CD8-positive, alpha-beta memory T cell (primary cell): ENCODE measurements at places on chromosomes 13 and 19.

GRCh38 chr13:69279213-69279612 lies 828.4 kb upstream of the ATXN8OS start:
- DNase-seq, result no peak

GRCh38 chr13:94548821-94549231 lies 47.1 kb downstream of the TGDS start:
- peak; percentile 22 for DNase-seq

- DNase-seq, result peak; percentile 23
Observed at GRCh38 chr19:35207391-35207871, 21.1 kb downstream of the FAM187B start.

- DNase-seq, result no peak
Observed at GRCh38 chr13:92260363-92260762, 861.9 kb downstream of the GPC5 start.

GRCh38 chr19:53463263-53463662 lies 4.3 kb upstream of the ZNF813 start:
- no peak for DNase-seq

GRCh38 chr19:36182612-36183244 lies 30.5 kb upstream of the COX7A1 start:
- DNase-seq, result no peak

- DNase-seq, result peak; percentile 87
Observed at GRCh38 chr13:29595380-29596063, at the start of gene SLC7A1. SLC7A1 (minus strand) TSS chr13:29595688; CDS start chr13:29536188, 59,500 bp downstream.

DNA sequence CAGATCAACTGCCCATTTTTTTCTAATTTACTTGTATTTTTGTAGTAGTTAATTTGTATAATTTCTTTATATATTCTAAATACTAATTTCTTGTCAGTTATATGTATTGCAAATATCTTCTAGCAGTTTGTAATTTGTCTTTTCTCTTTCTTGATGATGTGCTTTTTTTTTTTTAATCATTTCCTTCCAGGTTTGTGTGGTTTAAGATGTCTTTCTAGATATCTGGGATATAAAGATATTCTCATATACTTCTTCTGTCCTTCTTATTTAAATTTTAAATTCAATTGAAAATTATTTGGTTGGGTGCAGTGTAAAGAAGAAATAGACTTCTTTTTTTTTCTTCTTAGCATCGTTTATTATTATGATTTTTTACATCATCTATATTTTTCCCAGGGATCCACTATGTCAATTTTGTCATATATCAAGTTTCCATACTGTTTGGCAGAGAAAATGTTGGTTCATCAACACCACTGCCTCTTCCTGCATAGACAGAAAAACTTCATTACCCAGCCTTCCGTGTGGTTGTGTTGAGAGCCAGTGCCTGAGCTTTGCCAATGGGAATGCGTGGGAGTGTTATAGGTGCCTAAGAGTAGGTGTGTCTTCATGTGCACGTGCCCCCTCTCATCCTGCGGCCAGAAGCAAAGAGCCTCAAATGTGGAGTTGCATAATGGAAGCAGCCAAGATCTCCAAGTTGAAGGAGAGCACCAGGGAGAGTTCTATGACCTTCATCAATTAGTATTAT lies 15.8 kb downstream of the CPB2 start:
- DNase-seq, result no peak

GRCh38 chr13:111339366-111340143 lies 19.1 kb downstream of the TEX29 start:
- no peak for DNase-seq

- DNase-seq, result no peak
Observed at GRCh38 chr19:45154064-45154827, 6.5 kb downstream of the NKPD1 start.

GRCh38 chr19:7104747-7105447 lies 35.4 kb downstream of the ZNF557 start:
- DNase-seq, result no peak

DNA sequence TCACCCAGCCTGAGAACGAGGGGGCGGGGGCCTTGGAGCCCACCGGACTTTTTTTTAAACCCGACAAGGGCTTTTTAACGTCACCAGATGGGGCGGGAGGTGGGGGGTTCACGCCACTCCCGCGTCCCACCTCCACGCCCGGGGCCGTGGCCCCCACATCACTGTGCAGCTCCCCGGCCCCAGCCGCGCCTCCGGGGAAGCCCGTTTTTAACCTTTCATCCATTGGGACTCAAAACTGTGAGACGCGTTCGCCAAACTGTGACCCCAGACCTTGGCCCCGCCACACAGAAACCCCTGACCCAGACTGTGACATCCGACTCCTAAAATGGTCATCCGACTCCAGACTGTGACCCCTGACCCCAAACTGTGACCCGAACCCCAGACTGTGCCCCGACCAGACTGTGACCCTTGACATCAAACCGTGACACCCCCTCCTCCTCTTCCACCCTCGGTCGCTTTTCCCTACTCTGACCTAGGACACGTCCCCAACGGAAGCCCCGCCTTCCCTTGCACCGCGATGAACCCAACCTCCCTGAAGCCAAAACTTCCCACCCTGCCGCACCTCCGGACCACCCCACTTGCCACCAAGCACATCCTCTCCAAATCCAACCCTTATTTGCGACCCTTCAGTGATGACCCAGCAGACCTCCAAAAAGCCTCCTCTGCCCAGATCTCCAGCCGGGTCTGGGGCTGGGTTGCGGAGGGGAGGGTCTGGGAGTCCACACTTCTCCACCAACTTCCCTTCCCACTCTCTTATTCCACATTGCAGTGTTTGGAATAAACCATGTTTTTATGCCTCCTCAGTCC lies 1.5 kb upstream of the GRWD1 start:
- no peak for DNase-seq

DNA sequence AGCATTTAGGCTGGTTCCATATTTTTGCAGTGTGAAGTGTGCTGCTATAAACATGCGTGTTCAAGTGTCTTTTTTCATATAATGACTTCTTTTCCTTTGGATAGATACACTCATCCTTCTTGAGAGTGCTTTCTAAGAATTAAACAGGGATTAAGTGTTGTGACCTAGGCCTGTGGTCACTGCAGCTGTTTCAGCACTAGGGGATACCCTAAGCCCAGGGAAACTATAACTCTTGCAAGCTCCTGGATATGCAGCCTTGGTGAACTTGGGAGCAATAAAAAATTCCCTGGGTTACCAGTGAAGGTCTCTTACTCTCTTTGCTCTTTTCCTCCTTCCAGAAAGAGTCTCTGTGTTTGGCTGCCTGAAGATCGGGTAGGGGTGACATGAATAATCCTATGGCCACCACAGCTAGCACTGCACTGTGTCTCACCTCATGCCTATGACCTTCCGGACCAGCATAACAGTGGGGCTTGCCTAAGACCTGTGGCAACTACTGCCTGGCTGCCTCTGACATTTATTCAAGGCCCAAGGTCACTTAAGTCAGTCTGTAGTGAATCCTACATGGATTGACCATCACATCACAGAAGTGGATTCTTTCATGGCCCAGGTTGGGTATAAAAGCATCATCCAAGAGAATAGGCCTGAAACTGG lies 799.7 kb downstream of the DACH1 start:
- no peak for DNase-seq

DNA sequence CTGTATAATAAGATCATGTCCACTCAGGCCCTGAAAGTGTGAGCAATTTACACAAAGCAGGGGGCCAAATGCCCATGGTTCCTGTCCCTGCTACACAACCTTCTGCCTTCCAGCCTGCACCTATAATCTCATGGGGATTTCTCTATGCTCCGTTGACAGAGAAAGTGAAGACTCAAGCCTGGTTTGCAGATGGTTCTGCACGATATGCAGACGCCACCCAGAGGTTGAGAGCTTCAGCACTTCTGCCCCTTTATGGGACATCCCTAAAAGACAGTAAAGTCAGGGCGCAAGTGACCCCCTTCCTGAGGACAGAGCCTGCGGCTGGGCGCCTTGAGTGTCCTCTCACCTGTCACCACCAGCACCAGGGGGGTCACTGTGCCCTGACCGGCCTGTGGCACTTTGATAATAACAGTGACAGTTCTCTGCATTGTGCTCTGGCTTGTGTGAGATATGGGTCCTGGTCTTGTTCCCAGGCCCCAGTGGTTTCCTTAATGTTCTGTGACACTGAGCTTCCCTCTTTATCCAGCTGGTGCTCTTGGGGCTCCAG lies 15.1 kb downstream of the LILRA5 start:
- no peak for DNase-seq

- no peak for DNase-seq
Observed at GRCh38 chr13:80235967-80236302, 105.0 kb downstream of the SPRY2 start.

GRCh38 chr13:32246468-32246867 lies 68.7 kb downstream of the ZAR1L start:
- DNase-seq, result no peak

GRCh38 chr13:42068886-42069285 lies 20.4 kb downstream of the DGKH start:
- DNase-seq, result no peak

DNA sequence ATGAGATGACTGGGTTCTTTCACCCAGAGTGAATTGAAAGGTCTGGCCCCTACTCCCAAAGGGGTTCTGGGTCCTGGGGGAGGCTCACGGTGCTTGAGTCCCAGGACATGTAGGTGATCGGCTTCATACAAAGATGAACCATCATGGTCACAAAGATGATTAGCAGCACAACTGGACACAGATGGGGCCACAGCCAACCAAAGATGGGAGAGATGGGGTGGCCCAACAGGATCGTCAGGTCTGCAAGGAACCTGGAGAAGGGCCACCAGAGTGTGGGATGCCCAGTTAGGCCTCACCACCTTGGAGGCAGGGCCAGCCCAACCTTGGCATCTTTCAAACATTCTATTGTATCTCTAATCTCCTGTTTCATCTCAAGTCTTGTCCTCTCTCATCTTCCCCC lies 34.5 kb downstream of the SLC6A16 start:
- DNase-seq, result no peak

- DNase-seq, result no peak
Observed at GRCh38 chr13:113112893-113113845, 7.6 kb downstream of the F7 start.

DNA sequence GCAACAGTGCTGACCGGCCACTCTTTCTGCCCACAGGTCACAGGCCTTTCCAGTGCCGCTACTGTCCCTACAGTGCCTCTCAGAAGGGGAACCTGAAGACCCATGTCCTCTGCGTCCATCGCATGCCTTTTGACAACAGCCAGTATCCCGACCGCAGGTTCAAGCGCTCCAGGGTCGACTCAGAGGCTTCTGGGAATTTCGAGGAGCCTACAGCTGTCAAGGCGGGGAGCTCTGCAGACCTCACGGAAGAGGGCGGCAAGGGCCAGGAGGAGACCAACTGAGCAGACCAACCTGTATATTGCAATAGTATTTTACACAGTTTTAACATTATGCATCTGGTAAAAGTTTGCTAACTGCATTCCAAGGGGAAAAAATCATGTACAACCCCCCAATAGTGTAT lies 338.5 kb downstream of the ZNF536 start:
- no peak for DNase-seq
